Bone marrow (tissue), 2 donors: ENCODE measurements at places on chromosomes 3 and 15.
A peak's percentile ranks its signal among the peaks of the same experiment; 100 is the strongest.

GRCh38 chr15:55496716-55497115, 11.3 kb downstream of the DNAAF4 start:
- DNase-seq = no peak

GRCh38 chr15:64507293-64507802, 47.0 kb downstream of the ZNF609 start:
- DNase-seq = no peak

- DNase-seq = no peak
These were observed 172.5 kb downstream of the PTPRG start for GRCh38 chr3:61733876-61734275.

- no peak for DNase-seq
These were observed 439 bp downstream of the SSR3 start for GRCh38 chr3:156554515-156554841.

GRCh38 chr15:75696311-75696720, 16.3 kb downstream of the CSPG4 start:
- DNase-seq = no peak

- DNase-seq = no peak
These were observed 47.3 kb upstream of the TCF12 start for GRCh38 chr15:56871185-56871584.

DNA sequence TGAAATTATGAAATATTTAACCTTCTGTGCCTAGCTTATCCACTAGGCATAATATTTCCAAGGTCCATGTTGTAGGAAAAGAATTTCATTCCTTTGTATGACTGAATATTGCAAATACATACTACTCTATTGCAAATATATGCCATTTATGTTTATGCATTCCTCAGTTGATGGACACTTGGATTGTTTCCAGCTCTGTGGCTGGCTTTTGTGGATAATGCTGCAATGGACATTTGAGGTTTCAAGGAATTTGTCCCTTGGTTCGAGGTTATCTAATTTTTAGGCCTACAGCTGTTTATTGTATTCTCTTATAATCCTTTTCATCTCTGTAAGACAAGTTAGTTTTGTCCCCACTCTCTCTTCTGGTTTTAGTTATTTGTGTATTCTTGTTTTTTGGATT, 7.7 kb upstream of the AADACL2 start:
- no peak for DNase-seq

DNA sequence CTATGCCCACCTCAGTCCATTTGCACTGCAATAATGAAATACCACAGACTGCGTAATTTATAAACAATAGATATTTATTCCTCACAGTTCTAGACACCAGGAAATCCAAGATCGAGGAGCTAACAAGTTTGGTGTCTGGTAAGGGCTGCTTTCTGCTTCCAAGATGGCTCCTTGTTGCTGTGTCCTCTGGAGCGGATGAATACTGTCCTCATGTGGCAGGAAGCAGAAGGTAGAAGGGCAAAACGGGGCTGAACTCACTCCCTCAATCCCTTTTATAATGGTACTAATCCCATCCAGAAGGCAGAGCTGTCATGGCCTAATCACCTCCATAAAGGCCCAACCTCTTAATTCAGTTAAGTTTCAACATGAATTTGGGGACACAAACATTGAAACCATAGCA, 75.3 kb downstream of the P2RY1 start:
- DNase-seq = peak; percentile 1

DNA sequence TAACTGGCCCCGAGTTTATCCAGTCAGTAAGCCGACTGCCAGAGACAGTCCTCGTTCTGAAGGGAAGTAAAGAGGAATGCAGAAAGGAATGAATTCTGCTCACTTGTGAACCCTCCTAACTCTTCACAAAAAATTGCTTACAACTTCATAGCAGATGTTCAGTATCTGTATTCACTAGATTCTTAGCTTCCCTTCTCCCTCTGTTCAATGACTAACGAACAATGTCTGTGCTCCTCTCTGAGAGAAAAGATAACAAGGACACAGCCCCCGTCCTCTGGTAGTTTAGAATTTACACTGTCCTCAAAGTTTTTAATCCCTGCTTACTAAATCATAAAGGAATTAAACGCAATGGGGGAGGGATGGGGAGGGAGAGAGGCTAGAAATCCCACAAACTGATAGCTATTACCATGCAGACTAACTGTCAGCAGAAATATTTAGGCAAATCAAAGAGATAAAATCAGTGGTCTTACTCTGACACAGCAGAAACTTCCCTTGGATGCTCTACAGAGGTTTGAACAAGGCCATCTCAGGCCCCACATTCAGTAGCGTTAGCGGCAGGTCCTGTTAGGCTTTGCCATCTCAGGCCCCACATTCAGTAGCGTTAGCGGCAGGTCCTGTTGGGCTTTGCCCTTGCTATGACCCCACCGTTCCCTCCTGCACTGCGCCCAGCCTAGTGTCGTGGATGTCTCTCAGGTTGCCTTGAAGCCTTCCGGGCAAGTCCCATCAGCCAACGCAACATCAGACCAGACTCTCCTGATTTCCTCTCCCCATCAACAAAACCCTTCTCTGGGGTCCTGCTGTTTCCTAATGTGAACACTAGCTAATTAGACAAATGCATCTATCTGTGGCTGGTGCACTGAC, 23.4 kb downstream of the NRROS start:
- DNase-seq = no peak

- DNase-seq = no peak
These were observed 13.3 kb downstream of the VILL start for GRCh38 chr3:38003817-38004414.

DNA sequence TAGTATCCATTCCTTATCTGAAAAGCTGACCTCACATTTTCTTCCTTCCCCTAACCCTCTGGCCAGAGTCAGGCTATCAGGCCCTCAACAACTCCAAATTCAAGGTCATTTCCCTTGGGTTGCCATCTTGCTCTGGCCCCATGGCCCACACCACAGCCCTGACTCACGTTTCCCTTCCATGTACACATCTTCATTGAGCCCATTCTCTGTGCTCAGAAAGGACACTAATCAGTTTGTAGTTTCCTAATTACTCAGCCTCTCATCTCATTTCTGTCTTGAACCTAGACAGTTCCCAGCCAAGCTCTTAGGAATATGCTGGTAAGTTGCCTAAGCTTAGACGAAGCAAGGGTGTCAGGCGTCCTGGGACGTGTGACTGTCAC, 14.9 kb downstream of the TGM5 start:
- DNase-seq = no peak

DNA sequence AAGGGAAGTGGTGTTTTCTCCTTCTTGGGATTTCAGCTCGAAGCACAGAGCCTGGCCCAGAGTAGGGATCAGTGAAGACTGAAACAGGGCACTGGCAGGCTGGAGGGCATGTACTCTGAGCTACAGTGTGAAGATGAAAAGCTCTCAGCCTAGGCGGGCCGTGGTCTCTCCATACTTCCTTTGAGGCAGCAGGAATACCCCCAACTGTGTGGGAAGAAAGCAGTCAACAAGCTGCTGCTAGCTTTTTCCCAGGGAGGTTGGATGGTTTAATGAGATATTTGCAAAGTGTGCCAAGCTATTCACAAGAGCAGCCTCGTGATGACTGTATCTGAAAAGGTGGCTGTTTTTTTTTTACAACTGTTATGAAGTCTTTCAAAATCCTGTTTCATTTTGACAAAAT, 47.2 kb downstream of the NMNAT3 start:
- no peak for DNase-seq

DNA sequence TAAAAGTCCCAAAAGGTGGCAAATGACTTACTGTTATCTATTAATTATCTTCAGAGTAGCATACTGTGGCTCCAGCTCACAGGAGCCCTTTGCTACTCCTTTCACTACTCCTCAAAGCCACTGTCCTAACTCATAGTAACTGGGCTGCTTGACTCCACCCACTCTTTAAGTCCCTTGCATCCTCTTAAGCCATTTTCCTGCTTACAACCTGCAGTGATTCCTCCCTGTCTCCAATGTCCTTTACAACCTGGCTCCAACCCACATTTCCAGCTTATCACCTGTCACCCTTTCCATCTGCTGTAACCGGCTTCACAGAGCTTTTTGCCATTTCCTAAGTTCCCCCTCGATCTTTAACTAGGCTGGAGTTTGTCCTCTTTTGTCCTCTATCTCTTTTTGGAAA, 388.1 kb downstream of the FGF12 start:
- no peak for DNase-seq

DNA sequence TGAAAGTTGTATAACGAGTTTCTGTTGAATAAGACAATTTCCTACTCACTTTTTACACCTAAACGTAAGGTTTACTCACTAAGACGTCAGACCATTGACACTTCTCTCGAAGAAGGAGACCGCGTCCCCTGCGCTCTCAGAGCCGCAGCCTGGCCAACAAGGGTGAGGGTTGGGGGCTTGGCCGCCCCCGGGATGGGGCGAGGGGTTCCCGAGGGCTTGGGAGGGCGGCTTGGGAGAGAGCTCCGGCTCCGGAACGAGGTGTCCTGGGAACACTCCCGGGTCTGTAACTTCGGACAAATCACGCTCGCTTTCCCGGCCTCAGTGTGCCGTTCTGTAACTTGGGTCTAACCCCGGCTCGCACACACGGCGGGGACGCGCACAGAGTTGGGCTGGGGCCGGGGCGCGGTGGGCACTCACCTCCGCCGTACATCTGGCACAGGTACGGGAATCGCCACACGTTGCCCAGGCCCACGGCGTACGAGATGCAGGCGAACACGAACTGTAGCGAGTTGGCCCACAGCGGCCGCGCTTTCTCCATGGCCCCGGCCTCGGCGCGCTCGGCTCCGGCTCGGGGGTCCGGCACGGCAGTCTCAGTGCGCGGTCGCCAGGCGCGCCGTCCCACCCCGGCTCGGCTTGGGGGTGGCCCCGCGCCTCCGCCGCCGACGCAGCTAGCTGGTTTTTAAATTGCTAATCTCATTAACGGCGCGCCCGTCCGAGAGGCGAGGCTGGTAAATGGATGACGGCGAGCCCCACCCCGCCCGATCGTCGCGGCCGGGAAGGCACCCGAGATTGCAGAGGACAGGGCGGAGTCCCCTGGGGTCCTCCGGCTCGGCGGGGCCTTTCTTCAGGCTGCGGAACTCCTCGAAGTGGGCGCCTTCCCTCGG, at the start of gene SLC6A20:
Gene SLC6A20, minus strand, starts transcription at position 655 of the 884 bp plus-strand sequence. Its CDS starts 117 bp downstream, at position 538.
- DNase-seq = no peak

DNA sequence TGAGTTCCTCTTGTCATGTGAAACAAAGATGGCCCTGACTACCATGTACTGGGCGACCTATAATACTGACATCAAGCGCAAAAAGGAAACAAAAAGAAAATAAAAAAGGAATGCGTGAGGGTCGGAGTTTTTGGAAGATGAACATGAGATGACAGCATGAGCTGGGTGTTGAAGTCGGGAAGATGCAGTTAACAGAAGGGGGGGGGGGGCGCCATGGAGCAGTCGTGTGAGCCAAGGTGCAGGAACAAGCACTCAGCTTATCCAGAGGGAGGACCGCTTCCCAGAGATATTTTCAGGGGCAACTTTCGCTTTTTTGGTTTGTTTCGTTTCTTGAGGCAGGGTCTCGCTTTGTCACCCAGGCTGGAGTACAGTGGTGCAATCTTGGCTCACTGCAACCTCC, 110.2 kb downstream of the RORA start:
- no peak for DNase-seq

GRCh38 chr3:184737641-184738505, 26.0 kb upstream of the MAGEF1 start:
- no peak for DNase-seq

GRCh38 chr3:190281308-190282051, 40.8 kb downstream of the CLDN1 start:
- no peak for DNase-seq

- peak; percentile 78 for DNase-seq
These were observed 73.8 kb downstream of the IQSEC1 start for GRCh38 chr3:12999147-13000140.

DNA sequence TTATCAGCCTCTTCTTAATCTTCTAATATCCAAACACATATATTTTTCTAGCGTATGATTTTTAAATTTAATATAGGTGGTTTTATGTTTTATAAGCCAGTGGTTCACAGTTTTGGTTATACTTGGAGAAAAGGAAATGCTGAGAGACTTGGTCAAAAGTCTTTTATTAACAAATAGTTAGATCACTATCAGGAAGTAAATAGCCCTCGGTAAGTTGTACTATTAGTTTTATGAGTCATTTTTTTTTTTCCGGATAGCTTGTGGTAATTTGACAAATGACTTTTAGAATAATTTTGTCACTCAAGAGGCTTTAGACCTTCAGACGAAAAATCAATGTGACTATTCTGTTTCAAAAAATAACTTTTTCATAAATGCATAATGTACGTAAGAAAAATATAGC, 232.2 kb upstream of the ROBO1 start:
- no peak for DNase-seq

- peak; percentile 48 for DNase-seq
These were observed 1.3 kb downstream of the TLE3 start for GRCh38 chr15:70096215-70097062.

DNA sequence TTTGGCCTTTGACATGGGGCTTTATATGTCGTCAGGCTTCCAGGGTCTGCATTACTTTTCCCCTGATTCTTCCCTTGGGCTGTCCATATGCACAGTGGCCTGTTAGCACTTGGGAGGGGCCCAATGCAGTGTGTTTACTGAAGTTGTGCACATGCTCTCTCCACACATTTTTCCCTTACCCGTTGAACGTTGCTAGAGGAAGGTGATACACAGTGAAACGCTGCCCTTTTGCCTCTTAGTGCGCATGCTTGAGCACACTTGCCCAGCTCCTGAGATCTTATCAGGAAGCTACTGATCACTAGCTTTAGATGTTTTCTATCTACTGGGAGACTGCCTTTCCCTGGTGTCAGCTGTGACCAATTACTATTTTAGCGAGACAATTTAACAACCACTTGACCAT, 1198.0 kb downstream of the ROBO1 start:
- DNase-seq = no peak

- no peak for DNase-seq
These were observed 856.5 kb upstream of the ARPP21 start for GRCh38 chr3:34782871-34783270.

- no peak for DNase-seq
These were observed 6.6 kb upstream of the BLM start for GRCh38 chr15:90710436-90711027.

DNA sequence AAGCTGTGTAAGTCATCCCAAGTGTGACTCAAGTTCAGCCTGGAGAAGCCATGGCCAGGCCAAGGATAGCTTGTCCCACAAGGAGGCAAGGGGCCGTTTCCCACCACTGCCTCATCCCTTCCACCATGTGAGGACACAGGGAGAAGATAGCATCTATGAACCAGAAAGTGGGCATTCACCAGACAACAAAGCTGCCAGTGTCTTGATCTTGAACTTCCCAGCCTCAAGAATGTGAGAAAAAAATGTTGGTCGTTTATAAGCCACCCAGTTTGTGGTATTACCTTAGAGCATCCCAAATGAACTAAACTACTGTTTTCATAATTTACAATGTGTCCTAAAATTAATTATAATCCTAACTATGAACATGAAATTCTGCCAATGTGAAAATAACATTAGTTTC, 930.8 kb upstream of the CFAP20DC start:
- DNase-seq = no peak

DNA sequence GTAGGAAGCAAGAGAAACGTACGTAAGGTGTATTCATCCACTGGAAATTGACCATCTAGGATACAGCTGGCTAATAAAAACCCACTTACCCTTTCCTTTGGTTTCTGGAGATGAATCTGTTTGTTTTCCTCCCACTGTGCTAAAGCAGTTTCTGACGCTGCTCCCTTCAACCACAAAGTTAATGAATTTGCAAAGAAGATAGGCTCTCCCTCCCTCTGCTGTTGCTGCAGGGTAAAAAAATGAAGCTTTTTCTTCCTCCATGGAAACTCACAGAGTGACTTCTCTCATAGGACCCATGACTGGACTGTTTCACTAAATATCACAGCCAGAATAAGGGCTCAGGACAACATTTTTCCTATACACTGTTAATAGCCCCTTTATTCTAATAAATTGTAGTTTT, 172.1 kb upstream of the LRRN1 start:
- no peak for DNase-seq
